ENCODE measurements at places on chromosomes 1 and 21. TPM values are rescaled to one million over a fixed set of nuclear protein-coding genes. Genes with fewer than 3 reads are reported as not detected.

The GSTM1 gene
- not detected for total RNA-seq

The CRP gene
- not detected for total RNA-seq

The ROR1 gene
- total RNA-seq: 10.8 TPM

The NBPF9 gene
- 23.9 TPM for total RNA-seq

The MTX1 gene
- total RNA-seq: 36.7 TPM

The SLC35F3 gene
- total RNA-seq: not detected

The PODN gene
- total RNA-seq: 67.5 TPM

The FAM151A gene
- total RNA-seq: not detected

Measured in fibroblast of lung (primary cell).